ENCODE measurements at places on chromosomes 3 and 15.

GRCh38 chr3:16382845-16383244 lies 117.8 kb downstream of the OXNAD1 start:
- DNase-seq = peak; percentile 22

- no peak for DNase-seq
These were observed 45.2 kb upstream of the TJP1 start for GRCh38 chr15:29867241-29868000.

GRCh38 chr15:33461671-33462070 lies 150.9 kb downstream of the RYR3 start:
- no peak for DNase-seq

- no peak for DNase-seq
These were observed 14.9 kb downstream of the TBL1XR1 start for GRCh38 chr3:177182352-177182751.

GRCh38 chr15:41873711-41874110 lies 20.1 kb downstream of the SPTBN5 start:
- no peak for DNase-seq

DNA sequence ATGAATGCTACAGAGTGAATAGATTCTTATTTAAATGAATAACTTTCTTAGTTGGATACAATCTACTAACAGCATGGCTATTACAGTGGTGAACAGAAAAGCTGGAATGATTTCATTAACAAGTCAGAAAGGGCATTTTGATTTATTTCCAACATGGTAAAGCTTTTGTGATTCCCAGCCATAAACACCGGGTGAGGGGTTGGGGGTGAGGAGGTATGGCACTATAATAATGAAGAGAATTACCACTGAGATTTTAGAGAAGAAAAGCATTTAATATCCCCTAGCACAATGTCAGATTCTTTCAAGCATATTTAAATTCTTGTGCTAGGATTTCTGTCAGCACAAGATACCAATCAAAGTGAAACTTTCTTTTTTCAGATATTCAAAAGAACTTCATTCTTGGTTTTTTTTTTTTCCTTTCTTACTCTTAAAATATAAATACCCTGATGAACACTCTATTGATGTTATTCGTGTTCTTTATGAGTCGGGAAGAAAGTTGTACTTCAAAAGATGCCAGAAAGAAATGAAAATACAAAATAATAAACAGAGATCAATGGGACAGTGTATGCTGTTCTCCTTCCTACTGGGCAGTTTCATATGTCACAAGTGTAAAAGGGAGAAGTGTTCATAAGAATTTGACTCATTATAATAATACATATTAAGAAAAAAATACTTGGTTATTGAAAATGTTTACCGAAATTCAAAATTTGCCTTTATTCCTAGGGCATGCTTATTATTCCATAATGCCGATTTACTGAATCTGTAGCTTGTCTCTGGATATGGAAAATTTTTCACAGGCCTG lies 522.8 kb downstream of the CADM2 start:
- DNase-seq = no peak

DNA sequence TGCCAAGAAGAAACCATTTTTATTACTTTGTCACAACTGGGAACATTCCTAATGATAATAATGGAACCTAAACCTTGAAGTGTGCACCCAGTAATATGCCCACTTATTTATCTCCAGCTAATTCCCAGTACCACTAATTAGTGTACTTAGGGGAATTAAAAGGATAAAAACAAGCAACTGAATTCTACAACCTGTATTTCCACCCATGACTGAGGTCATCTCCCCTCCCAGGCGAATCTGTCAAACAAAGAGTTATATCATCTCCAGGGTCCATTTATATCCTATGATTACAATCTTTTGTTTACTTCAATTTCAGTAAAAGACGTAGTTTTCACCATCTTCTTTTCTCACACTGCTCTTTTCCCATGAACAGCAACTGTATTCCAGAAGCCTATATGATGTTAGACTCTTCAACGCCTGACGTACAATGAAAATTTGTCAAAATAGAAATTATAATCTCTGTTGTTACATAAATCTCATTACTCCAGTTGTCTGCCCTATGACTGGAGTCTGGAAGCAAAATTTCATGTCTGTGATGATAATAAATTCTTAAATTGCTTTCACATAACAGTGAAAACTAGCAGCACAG lies 177.6 kb downstream of the GOLIM4 start:
- DNase-seq = no peak

GRCh38 chr15:33045066-33045810 lies 149.3 kb downstream of the FMN1 start:
- DNase-seq = no peak

DNA sequence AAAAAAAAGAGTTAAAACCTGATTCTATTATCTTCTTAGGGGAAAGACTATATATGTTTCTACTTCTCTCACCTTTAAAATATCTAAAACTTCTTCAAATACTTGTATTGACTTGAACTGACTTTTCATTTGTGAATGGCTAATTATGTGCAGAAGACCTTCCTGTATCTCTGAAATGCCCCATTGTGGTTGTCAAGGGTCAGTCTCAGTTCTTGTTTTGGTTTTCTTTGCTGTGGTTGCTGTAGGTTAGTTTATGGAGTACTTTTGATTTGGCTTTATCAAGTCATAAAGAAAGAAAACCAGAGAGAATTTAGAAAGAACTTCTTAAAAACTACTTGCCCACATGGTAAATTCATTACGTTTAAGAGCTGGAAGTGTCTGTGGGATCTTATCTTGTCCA lies 345.3 kb upstream of the POU1F1 start:
- DNase-seq = no peak

DNA sequence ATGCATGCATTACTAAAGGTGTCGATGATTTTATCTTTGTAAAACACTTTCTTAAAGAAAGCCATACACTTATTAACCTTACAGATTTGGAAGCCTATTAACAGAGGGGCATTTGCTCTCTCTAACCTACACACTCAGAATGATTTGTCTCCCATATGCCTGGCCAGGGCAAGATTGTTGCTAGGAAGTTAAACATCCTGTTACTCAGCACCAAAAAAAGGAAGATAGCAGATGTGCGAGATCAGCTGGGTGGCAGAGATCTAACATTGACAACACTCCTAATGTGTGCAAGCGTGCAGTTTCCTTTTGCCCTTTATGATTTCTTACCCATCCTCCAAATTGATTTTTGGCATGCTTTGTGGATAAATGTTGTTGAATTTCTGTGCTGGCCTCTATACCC lies 73.9 kb upstream of the TMEM108 start:
- no peak for DNase-seq

DNA sequence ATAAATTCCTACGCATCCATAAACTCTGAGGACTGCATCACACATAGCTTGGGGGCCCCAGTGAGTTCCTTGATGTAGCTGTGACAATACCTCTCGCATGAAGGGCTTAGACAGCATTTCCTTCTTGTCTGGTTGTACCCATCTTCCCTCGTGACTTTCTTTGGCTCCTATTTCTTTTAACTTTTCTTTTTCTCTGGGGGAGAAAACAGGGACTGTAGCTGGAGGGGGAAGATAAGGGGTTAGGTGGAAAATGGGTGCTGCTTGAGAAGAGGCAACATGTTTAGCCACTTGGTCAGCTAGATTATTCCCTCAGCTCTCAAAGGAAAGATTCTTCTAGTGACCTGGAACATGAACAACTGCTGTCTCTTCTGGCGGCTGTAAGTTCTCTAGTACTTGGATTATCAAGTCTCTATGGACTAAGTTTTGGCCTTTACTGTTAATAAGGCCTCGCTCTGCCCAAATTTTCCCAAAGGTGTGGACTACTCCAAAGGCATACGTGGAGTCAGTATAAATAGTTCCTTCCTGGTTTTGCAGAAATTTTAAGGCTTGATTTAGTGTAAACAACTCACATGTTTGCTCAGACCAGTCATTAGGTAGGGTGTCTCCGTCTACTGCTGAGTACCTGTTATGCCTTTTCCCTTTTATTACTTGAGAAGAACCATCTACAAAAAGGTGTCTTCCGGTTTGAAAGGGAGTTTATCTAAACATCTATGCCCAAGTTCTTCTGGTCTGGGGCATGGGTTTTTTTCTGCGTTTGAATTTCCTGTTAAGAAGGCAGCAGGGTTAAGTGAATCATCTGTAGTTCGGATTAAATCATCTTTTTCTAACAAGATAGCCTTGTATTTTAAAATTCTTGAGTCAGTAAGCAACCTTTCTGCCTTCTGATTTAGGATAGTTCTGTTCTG lies 21.0 kb upstream of the ATG7 start:
- DNase-seq = no peak

DNA sequence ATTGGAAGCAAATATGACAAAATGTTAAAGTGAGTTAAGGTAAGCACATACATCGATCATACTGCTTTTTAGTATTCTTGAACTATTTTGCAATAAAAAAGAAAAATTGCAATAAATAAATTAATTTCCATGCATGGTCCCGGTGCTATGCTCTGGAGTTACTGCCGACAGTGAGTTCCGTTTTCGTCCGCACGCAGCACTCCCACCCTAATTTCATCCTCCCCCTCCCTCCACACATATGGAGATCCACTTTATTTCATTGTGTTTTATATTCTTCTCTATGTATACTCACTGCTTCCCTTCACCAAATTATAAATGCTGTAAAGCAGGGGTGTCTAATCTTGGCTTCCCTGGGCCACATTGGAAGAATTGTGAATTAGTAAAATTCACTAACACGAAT lies 247.3 kb downstream of the THSD4 start:
- DNase-seq = no peak

DNA sequence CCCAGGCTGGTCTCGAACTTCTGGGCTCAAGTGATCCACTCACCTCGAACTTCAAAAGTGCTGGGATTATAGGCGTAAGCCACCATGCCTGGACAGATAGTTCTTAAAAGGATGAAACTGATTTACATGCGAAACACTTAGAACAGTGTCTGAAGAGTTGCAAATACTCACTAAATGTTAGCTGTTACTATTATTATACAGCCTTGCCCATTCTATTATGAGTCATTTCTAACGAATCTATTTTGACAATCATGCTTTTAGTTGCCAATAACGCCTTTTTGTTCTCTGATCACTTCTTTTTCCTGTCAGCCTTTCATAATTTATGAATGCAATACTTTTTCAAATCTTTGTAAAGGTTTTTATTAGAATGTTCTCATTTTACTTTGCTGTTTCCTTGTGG lies 112.7 kb downstream of the SNRK start:
- no peak for DNase-seq

DNA sequence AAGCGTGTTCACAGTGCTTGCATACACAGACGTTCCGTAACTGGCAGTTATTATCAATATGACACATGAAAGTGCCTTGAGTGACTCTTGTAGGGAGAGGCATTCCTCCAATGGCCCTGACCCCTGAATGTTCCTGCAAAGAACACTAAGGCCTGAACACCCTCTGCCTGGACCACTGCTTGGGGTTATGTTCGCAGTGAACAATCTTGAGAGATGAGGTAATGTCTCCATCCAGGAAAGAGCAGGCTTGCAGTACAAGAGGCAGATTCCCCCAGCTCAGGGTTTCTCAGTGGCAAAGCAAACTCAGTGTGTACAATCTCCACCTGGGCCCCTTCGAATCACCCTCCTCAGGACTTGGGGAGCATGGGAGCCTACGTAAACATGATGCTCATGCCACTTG lies 324.6 kb downstream of the MAGI1 start:
- DNase-seq = no peak

- no peak for DNase-seq
These were observed 34.8 kb downstream of the KLF15 start for GRCh38 chr3:126322181-126322967.

DNA sequence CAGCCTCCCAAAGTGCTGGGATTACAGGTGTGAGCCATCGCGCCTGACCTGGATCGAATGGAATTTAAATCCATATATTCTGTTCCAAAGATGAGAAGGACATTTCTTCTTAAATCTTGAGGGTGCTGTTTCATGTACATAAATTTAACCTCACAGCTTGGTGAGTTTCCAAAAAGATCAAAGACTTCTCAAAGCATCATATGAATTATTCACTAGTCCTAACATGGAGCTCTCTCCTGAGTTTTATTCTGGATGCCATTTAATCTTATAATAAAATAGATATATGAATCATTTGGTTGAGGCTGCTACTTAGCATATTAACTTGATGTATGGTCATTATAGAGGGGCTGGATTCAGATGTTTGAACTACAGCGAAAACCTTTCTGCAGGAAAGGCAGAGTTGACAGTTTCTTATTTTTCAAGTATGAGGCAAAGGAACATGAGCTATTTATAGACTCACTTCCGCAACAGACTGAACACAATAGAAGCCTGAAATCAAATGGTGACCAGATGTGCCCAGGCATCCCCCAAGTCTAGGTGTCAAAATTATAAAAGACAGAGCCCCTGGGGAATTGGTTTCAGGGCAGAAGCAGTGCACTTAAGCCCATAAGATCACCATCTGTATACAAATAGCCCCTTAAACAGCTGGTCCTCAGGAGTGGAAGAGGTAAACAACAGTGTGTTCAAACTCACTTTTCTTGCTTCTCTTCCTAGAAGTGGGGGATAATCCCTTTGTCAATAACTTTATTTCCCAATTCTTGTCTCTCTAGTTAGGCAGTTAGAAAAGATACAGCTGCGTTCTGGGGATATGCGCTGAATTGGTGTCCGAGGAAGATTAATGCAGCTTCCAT lies 29.7 kb downstream of the STARD9 start:
- peak; percentile 10 for DNase-seq

DNA sequence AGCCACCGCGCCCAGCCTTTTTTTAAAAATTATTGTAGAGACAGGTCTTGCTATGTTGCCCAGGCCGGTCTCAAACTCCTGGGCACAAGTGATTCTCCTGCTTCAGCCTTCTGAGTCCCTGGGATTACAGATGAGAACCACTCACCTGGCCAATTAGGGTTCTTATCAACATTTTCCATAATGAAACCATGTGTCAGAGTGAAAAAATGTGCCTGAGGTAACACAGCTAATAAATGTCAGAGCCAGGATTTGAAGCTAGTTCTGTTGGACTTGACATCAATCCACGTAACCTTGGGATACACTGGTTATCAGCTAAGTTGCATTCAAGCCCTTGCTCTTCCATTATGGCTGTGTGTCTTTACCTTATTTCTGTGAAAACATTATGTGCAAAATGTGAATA lies 29.1 kb downstream of the CHST14 start:
- DNase-seq = no peak

DNA sequence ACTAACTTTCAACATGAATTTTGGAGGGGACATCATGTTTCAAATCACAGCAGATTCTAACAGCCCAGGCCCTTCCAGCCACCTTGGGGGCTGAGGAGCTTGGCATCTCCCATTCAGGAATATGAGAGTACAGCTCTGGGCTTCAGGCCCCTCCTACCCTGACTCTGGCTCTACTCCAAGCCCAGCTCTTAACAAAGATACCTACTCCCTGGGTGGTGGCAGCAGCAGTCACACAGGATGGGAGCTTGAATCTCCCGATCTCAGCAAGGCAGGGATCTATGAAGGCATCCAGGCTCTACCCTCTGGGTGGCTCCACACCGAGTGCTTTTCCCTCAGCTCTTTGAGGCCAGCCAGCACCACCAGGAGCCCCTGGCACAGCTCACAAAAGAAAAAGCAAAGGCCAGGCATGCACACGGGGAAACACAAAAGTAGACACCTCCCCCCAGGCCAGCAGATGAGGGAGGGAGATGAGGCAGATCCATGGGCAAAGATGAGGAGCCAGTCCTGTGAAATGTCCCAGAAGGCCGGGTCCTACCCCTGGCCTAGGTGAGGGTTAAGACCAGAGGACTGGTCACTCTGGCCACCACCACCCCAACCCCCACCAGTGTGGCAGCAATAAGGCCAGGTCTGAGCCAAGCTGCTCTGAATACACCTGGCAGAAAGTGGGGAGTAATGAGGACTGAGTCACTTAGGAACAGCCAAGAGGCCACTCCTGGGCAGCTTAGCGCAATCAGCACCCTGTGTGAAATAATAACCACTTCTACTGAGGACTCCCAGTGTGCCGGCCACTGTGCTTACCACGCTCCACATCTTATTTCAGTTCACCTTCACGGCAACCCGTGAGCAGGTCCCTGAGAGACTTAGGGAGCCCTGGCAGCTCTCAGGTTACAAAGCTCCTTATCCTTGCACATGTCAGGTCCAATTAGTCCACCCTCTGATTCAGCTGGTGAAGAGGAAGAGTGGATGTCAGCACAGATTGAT lies 24.3 kb downstream of the PLA2G4F start:
- no peak for DNase-seq

All from inflammatory macrophage treated with lipopolysaccharide for 1 hour (primary cell).